ENCODE measurements at places on chromosomes 12 and 14.

DNA sequence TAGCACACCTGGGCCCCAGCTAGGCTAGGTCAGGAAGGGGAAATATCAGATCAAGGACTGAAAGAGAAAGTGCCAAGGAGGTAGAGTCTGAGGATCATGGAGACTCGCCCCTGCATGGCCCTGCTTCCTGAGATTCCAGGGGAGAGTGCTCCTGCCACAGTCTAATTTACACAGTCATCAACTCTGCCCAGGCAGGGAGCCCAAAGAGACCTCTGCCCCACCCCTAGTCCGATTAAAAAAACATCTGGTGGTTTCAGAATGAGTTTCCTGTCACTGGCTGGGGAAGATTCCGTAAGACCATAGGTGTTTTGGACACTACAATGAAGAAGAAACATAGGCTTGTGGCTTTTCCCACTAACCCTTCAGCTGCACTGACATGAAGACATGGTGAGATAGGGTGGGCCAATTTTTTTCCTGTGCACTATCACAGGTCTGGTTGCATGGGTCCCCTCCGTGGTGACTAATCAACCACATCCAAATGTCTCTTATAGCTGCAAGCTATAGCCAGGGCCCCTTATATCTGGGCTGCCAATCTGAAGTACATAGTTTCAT lies 31.5 kb upstream of the GZMB start:
- DNase-seq = no peak

DNA sequence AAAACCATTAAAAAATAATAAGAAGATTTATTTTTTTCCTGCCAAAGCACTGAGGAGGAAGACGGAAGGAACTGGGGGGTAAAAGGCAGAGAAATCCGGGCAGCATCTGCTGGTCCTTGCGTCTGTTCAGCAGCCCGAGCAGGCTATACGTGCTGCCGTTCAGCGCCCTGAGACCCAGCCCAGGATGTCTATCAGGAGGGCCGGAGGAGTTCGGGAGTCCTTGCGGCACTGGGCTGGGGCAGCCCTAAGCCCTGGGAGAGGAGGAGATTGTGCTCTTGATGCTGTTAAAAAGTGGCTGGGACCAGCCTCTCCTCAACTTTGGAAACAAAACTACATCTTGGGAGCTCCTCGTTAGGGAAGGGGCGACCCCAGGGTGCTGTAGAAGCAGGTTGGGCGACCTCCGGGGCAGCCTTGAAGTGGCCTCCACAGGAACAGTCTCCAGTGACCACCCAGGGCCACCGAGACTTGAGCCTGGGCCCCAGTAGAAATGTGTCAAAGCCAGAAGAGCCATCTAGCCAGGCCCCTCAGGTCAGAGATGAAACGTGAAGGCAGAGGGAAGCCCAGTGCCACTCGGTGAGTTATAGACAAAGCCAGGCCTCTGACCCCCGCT lies 14.3 kb downstream of the PGF start:
- DNase-seq = no peak

- peak; percentile 76 for DNase-seq
These were observed 63.6 kb upstream of the DLK1 start for GRCh38 chr14:100662879-100663760.

DNA sequence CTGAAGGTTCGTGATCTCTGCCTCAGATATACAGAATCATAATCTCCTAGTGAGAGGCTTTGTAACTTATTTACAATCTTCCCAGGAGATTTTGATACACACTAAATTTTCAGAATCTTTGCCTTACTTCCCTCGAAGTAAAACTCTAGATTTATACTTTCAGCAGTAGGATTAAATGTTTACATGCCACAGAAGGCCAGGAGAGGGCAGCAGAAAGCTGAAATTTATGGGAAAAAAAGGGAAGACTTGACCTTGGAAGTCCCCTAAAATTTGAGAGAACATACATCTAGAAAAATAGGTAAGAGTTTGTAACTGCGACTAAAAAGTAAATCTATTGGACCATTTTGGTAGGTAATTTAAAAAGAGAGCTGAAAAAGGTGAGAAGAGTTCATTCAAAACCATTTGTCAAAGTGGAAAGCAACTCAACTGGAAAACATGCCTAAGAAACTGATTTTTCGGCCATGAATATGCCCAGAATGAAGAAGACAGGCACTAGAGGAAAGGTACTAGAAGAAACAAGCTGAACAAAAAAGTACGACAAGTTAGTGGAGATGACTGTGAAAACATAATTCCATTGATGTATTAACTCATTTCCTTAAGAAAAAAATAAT lies 242.0 kb upstream of the MDGA2 start:
- peak; percentile 37 for DNase-seq

GRCh38 chr12:70749931-70750330 lies 112.7 kb upstream of the PTPRB start:
- no peak for DNase-seq
